ENCODE measurements at places on chromosomes 11 and 22.

DNA sequence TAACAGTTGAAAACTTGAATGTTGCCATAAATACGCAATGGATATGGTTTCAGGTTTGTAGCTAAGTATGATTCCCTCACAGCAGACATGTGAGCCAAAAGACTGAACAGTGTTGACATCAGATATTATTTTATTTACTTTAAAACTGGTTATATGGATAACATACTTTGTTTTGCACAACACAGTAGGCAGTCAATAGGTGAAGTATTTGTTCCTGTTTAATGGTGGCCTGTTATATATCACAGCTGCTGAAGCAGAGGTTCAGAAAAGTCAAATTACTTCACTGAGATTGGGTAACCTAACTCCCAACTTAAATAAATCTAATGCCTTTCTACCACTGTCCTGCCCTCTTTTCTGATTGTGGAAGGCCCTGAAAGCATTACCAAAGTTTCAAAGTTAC, 44.6 kb downstream of the YAP1 start:
- no peak for DNase-seq

- DNase-seq, result no peak
These were observed at the start of gene KCNE3 for GRCh38 chr11:74466916-74467885. KCNE3 (minus strand) TSS chr11:74467549; CDS start chr11:74457563, 9,986 bp downstream.

GRCh38 chr11:10390375-10390774, 64.7 kb upstream of the AMPD3 start:
- no peak for DNase-seq

GRCh38 chr22:47205081-47205491, 442.6 kb downstream of the TBC1D22A start:
- DNase-seq, result no peak

DNA sequence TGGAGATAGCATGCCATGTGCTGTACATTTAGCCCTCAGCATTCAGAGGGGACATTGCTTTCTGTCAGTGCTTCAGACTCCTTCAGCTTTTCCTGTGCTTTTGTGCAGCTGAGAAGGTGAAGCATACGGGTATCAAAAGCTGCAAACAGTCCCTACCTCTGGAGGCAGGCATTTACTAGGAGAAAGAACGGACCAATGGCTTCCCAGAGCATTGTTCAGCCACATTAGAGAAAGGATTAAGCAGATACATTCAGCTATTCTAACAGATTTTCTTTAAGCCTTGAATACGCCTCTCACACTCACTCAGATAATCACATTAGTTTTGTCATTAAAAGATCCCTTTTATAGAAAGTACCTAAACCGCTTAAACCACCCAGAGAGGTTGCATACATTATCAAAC, 80.7 kb upstream of the FAM181B start:
- DNase-seq, result no peak

DNA sequence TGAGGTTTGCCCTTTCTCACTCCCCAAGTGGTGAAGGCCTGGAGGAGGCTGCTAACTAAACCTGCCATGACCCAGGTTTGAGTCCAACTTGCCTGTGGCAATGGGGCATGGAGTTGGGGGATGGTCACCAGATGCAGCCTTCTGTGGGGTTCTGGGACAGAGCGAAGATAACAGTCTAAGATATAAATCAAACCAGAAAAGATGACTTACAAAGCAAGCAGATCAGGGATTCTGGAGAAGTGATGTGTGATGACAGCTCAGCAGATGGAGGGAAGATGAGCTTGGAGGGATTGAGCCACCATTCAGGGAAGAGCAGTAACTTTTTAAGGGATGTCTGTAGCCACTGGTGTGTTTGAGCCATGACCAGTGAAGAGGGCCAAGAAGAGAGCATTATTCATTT, 63.6 kb downstream of the MTNR1B start:
- no peak for DNase-seq

- DNase-seq, result no peak
These were observed 338.6 kb downstream of the TTC28 start for GRCh38 chr22:28341001-28341400.

- no peak for DNase-seq
These were observed 101.8 kb upstream of the GAL start for GRCh38 chr11:68582416-68583040.

GRCh38 chr11:45289369-45289768, 3.2 kb upstream of the SYT13 start:
- no peak for DNase-seq

DNA sequence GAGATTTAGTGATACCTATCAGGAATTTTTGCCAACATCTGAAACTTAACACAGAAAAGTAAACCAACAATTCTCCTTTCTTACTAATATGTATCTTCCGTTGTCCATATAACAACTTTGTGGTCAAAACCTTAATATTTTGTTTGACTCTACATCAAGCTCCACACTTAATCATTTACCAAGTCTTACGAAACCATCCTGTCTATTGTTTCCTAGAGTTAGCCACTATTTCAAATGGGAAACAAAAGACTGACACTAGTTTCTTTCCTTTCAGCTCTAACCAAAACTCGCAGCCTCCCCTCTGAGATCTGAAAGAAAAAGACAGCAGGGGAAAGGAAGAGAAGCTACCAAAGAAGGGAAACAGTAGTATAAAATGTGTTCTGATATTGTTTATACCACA, 26.5 kb upstream of the PRDM10 start:
- no peak for DNase-seq

DNA sequence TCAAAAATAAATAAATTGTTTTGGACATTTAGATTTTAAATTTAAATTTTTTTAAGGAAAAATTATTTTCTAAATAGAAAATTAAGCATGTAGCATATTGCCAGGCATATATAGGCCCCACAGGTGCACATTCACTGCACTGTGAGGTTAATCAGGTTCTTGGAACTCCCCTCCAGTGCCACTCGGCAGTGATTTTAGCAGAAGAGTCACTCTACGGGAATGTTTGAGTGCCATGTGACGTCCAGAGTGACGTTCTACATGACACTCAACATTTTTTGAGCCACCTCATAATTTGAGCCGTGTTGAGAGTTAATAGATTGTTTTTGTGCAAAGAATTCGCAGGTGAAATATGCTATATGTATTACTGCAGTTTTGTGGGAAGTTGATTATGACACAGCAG, 77.4 kb downstream of the SWAP70 start:
- no peak for DNase-seq

DNA sequence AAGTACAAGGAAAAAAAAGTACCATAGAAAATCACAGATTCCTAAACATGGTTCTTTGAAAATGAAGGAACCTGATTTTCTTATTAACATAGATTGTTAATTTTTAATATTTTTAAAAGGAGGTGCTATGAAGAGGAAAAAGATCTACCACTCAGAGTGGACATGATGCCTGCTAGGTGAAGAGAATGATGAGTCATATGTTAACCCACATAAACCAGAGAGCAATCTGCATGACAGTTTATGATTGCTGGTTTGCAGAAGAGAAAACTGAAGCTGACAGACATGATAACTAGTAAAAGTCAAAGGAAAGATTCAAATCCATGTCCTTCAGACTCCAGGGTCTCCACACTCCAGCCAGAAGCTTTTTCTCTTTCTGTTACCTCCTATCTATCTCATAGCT, 1231.7 kb downstream of the LRRC4C start:
- DNase-seq, result no peak

DNA sequence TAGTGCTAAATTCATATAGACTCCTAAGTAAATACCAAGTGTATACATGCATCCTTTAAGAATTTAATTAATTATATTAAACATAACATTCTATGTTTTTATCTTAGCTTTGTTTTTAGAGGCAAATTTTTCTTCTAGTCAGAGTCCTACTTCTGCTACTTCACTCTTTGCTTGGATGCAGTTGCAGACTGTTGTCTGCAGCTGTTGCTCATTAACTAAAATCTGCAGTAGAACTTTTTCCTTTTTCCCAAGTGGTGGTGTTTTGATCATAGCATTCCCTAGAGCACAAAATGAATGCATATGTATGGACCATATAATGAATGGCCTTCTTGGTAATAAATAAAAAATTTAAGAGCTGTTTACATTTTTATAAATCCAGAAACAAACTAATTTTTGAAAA, 198.3 kb downstream of the CASP12 start:
- DNase-seq, result no peak

- DNase-seq, result no peak
These were observed 160.9 kb downstream of the IGLL1 start for GRCh38 chr22:23419171-23419570.

DNA sequence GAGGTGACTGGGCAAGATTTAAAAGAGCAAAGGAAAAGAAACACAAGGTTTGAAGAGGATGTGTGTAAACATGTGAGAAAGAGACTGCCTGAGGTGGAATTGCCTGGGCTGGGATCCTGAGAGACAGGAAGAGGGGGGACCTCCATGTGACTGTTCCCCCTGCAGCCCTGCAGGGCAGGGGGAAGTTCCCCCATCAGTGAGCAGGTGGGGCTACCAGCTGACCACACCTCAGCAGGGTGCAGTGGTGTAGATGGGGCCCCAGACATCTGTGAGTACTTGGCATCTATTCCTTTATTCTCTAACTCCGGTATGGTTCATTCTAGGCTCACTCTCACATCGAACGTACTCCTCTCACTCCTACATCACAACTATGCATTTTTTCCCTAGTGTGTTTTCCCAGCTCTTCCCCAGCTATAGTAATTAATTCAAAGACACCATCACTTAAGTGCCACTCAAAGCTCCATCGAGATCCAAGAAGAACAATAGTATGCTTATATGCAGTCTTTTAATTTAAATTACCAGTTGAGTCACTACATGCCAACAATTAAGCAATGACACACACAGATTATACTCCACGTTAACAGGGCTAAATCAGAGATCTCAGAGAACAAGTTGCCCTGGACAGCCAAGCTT, 42.7 kb downstream of the LGR4 start:
- DNase-seq, result no peak

GRCh38 chr11:121132211-121132976, 31.4 kb downstream of the TECTA start:
- DNase-seq, result no peak

- DNase-seq, result no peak
These were observed 725 bp downstream of the KDM2A start for GRCh38 chr11:67119585-67120391.

GRCh38 chr11:71425860-71426259, 22.3 kb downstream of the DHCR7 start:
- DNase-seq, result no peak

DNA sequence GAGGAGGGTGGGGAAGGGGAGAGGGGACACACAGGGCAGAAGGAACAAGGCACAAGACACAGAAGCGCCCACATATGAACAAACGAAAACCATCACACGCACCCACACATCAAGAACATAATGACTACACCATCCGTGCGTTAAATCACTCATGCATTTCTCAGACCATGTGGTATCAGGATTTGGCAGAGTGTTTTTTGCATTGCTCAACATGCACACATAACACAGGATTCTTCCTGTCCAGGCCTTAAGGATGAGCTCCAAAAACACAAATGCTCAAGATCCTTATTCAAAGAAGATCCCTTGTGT, 309.5 kb downstream of the CADM1 start:
- DNase-seq, result no peak

GRCh38 chr11:129694966-129695365, 120.7 kb upstream of the TMEM45B start:
- DNase-seq, result no peak

- no peak for DNase-seq
These were observed 404.4 kb upstream of the ANO3 start for GRCh38 chr11:25927411-25927953.

DNA sequence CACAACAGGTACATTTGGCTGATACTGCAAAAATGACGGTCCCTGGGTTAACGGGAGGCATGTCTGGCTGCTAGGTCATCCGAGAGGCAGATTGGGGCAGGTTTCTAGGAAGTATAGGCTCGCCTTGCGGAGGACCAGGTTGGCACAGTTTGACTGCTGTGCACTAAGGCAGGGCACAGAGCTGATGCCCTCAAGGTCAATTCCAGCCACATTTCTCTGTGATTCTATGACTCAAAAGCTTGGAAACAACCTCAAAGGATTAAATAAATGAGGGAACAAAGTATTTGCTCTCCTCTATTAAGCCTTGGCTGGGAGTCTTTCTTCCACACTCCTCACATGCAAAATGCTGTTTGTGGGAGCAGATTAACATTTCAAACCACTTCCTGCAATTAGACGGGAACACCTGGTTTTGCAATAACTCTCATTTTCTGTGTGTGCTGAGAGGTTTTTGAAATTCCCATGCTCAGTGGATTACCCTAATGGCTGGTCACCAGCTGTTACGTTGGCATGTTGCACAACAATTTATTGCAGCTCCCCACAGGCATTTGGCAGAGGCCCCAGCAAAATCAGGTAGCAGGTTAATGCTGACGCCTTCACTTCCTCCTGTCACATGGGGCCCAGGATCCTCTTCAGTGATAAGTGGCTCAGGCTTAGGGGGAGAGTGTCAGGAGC, 61.0 kb upstream of the PLET1 start:
- no peak for DNase-seq

- DNase-seq, result no peak
These were observed 15.4 kb upstream of the MYOD1 start for GRCh38 chr11:17703951-17704350.

DNA sequence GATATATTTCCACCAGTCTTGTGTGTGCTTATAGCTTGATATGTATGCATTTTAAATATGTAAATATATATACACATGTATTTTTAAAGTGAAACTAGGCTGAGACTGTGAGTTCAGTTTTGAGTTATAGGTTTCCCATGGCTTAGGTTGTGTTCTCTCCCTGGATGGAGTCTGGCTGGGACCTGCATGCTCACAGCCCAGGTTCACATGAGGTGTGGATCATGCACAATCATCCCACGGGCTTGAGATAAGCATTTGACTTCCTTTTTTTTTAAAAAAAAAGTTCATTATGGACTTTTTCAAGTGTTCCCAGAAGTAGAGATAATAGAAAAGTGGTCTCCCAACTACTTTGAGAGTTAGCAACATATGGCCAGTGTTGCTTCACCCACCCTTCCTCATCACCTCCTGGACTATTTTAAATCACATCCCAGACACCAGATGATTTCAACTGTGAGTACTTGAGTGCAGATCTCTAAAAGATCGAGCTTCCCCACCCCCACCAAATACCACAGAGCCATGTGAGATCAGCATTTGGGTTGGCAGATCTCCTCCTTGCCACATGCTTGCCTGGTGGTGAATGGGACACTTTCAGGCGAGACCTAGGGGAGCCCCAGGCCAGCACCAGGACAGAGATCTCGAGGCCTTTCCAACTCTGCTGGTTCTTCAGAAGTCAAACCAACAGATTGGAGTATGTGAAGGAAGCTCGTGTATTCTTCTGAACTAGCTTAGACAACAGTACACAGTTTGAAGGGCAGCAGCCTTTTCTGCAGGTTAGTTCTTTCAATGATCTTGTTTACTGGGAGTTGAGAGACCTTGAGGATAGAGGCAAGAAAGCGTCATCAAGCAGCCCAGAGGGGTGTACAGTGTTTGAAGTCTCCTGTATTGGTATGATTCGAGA, 15.9 kb downstream of the MED15 start:
- no peak for DNase-seq

- DNase-seq, result no peak
These were observed 131.2 kb upstream of the PARVA start for GRCh38 chr11:12246147-12246546.

GRCh38 chr11:33005175-33005574, 10.5 kb upstream of the DEPDC7 start:
- no peak for DNase-seq

GRCh38 chr11:35618497-35619115, 346 bp downstream of the FJX1 start:
- no peak for DNase-seq

All from activated CD4-positive, CD25-positive, alpha-beta regulatory T cell (primary cell).